ENCODE measurements at places on chromosomes 5 and 9.

GRCh38 chr5:52705720-52706119 lies 82.0 kb upstream of the ITGA1 start:
- DNase-seq = no peak

DNA sequence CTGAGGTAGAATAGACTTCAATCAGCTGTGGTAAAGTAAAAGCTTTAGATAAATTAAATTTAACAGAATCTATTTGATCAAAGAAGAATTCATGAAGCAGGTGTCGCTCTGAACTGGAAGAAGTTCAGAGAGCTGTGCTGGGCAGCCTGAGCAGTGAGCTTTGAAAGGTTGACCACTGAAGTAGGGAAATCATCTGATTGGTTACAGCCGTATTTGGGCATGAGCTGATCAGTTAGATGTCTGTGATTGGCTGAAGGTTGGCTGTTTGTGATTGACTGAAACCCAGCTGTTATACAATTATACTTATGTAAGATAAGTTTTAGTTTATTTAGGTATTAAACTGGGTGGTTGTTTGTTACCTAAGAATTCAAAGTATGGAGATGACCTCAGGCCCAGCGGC lies 1174.6 kb downstream of the CDH9 start:
- DNase-seq = no peak

DNA sequence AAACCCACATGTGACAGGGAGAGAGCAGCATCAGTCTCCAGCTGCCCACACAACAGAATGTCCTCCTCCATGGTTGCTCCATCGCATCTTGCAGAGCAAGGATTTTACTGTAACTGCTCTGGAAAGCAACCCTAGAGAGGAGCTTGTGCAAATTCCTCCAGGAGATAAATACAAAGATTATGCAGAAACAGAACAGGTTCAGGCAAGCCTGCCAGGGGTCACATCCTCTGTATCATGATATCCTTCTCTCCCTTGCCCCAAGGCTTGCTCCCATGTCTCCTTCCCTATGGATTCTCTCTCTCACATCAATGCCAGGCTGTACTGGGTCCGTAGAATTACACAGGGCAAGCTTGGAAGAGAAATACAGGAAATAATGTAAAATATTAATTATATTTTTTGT lies 226.0 kb downstream of the MPDZ start:
- no peak for DNase-seq

DNA sequence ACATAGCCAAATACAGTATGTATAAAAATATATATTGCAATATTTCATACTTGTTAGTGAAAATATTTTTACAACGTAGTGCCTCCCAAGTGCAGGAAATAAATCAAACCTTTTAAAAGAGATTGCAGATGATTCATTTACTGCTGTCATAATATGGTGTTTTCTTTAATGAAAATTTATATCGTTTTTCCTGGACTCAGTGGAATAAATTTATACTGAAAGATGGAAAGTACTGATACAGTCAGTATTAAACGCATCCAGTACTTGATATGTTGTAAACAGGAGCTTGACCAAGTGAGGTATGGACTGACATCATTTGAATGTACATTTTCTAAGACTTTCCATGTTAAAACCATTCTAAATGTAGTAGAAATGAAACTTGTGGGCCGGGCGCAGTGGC lies 143.4 kb upstream of the ZNF608 start:
- no peak for DNase-seq

- DNase-seq = no peak
Observed at GRCh38 chr5:115892021-115892420, 50.3 kb downstream of the AP3S1 start.

GRCh38 chr9:90458485-90458884 lies 184.1 kb downstream of the DIRAS2 start:
- no peak for DNase-seq

DNA sequence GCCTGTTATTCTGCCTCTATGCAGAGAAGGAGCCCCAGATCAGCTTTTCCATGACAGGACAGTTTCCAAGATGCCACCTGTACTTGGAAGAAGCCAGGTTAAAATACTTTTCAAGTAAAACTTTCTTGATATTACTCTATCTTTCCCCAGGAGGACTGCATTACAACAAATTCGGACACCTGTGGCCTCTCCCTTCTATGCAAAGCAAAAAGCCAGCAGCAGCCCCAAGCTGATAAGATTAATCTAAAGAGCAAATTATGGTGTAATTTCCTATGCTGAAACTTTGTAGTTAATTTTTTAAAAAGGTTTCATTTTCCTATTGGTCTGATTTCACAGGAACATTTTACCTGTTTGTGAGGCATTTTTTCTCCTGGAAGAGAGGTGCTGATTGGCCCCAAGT lies 301 bp upstream of the IL4 start:
- no peak for DNase-seq

DNA sequence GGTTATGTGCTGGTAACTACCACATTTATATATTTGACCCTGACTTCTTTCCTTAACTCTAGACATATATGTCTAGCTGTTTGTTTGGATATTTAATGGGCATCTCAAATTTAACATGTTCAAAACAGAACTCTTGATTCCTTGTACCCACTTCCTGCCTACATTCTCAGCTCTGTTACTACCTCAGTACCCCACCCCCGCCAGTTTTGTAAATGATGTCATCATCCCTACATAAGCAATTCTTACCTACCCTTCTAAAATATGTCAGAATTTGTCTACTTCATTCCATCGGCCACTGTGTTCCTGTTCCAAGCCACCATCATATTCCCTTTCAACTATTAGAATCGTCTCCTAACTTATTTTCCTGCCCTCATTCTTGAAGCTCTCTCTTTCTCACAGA lies 4.8 kb downstream of the RAD50 start:
- DNase-seq = no peak

- no peak for DNase-seq
Observed at GRCh38 chr5:170617533-170618490, 114.0 kb downstream of the KCNIP1 start.

DNA sequence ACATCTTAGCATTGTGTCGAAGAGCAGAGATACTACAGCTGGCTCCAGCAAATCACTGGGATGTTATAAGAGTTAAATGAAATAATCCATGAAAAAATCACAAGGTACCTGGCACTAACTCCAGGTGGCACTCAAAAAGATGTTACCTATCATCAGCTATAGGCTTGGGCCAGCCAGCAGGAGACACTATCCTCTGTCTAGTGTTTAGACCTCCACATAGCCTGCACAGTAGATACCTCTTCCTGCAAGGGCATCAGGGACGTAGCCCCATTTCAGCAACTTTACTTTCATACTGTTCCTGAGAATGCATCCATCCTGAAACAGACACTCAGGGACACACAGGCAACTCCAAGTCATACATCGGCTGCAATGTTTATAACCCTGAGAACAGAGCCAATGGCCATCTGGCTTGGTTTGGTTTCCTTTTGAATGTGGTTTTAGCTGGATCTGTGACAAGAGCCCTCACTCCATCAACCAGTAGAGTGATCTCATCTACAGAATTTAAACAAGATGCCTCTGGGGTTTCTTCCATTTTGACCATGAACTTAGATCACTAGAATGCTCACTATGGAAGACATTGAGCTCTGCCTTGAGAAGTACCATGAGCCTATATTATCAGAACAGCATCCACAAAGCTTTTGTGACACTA lies 69.9 kb downstream of the TLE1 start:
- DNase-seq = no peak

DNA sequence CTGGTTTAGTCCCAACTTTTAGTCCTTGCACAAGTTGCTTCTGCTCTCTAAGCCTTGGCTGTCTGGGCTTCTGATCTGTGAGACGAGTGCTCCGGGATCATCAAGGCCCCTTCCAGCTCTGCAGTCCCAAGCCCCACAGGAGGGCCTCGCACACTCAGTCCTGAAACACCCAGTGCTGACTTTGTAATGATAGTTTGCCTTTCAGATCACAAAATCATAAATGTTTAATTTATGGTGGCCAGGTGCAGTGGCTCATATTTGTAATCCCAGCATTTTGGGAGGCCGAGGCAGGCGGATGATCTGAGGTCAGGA lies 95.9 kb upstream of the SLC25A48 start:
- no peak for DNase-seq

- no peak for DNase-seq
Observed at GRCh38 chr9:122374885-122375420, 4.1 kb downstream of the PTGS1 start.

- DNase-seq = no peak
Observed at GRCh38 chr5:145947581-145947980, 11.2 kb downstream of the SH3RF2 start.

DNA sequence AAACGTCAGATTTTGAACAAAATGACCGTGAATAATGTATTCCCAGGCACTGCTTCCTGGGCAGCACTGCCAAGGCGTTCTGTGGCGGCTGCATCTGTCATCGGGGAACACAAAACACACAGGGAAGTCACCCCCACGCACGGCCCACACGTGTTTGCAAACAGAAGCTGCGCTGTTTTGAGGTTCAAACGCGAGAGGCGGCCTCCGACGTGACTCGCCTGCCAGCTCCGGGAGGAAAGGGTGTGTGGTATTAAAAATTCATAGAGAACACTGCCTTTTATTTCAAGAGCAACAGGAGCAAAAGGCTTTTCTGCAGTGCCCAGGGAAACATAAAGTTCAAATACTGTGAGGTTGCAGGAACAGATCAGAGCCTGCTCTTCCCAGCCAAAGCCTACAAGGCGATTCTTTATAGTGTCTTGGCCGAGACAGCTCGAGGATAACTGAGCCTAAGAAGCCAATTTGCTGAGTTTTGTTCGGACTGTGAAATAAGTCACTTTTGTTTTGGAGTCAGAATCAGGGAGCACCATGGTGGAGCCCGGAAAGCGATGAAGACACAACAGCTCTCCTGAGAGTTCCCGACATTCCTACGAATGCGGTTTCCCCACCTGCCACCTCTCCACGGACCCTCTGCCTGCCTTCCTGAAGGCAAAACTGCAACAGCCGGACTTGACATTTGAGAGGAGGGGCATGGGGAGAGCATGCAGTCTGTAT lies 115.3 kb upstream of the IRX2 start:
- no peak for DNase-seq

DNA sequence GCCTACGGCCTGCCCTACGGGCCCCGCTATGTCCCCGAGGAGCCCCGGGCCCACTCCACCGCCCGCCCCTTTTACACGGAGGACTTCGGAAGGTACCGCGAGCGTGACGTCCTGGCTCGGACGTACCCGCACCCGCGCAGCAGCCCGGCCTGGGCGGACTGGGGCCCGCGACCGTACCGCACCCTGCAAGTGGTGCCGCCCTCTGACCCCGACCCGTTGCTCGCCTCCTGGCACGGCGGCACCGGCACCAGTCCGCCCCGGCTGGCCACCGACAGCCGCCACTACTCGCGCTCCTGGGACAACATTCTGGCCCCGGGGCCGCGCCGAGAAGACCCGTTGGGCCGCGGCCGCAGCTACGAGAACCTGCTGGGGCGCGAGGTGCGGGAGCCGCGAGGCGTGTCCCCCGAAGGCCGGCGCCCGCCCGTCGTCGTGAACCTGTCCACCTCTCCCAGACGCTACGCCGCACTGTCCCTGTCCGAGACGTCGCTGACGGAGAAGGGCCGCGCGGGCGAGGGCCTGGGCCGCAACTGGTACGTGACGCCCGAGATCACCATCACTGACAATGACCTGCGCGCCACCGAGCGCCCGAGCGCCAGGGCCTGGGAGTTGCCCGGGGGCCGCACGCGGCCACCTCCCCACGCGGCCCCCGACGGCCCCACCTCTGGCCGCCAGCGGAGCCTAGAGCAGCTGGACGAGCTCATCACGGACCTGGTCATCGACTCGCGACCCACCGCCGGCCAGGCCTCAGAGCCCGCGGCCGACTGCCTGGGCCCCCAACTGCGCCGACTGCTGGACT lies 3.4 kb downstream of the AJM1 start:
- no peak for DNase-seq

- DNase-seq = no peak
Observed at GRCh38 chr5:133363807-133364587, 248.3 kb downstream of the FSTL4 start.

DNA sequence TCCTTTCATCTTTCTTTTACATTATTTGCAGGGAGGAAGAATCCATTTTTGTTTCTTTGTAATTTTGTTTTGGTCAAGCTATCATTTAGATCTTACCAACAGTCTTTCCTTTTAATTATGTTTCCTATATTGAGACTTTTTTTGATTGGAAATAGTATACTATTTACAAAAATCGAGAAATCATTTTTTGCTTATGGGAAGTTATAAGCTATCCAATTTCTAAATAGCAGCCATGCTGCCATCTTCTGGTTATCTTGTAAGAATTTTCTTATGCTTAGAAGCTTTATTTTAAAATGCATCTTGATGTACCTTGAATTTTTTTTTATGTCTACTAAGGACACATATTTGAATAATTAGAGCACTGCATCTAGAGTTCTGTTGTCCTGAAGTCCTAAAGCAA lies 821.2 kb downstream of the PTPRD start:
- no peak for DNase-seq

- no peak for DNase-seq
Observed at GRCh38 chr5:351084-351920, 29.8 kb downstream of the AHRR start.

DNA sequence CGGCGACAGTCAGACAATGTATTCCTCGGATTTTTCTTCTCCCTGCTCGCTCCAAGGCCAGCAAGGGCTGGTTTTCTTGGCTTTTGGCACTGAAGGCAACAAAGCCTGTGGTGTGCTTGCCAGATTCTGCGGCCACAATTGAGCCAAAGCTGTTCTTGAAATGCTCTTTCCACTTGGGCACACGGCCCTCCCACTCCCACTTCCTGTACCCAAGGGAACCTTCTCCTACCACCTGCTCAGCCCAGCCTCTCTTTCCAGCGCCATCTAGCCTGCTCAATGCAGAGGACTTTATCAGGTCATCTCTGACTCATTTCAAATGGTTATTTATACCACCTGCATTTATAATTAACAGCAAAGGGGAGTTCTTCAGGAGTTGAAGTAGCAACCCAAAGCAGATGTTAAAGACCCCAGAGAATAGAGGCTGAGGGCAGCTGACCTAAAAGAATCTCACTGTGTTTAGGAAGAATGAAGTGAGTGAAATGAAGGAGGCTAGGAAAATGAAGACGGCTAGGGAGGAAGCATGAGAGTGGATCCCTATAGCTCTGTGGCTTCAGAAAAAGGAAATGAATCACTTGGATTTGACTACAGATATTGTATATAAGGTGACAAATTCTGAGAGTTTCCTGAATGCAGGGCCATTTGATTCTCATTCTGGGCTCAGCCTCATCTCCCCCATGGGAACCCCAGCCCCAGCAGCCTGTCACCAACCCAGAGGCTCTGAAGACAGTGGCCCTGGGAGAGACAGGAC lies 439.0 kb downstream of the ENC1 start:
- no peak for DNase-seq

All from activated CD4-positive, CD25-positive, alpha-beta regulatory T cell (primary cell).